ENCODE measurements at places on chromosomes 1 and 21.
A peak's percentile ranks its signal among the peaks of the same experiment; 100 is the strongest.

- no peak for DNase-seq
Measured at GRCh38 chr1:6178751-6179563, 1.2 kb downstream of the CHD5 start.

DNA sequence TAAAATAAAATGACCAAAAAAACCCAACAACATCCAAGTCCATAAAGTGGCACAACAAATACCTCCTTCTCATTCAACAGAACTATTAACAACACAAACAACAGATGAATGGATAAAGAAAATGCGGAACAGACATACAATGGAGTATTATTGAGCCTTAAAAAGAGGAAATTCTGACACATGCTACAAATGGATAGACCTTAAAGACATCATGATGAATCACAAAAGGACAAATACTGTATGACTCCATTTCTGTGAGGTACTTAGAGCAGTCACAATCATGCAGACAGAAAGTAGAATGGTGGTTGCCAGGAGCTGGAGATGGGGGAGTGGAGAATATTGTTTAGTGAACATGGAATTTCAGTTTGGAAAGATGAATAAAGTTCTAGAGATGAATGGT is 42.6 kb downstream of the EYA3 start:
- no peak for DNase-seq

DNA sequence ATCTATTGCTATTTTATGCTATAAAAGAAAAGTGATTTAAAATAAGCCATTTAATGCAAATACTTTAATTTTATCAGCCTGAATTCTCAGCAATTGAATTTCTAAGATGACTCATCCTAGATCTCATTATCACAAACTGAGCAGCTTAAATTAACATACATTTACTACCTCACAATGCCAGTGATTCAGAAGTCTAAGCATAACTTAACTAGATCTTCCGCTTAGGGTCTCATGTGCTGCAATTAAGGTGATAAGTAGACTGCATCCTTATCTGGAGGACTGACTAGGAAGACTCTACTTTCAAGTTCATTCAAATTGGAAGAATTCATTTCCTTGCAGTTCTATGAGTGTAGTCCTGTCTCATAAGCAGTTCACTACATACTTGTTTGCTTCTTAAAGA is 286.6 kb downstream of the COL11A1 start:
- no peak for DNase-seq

DNA sequence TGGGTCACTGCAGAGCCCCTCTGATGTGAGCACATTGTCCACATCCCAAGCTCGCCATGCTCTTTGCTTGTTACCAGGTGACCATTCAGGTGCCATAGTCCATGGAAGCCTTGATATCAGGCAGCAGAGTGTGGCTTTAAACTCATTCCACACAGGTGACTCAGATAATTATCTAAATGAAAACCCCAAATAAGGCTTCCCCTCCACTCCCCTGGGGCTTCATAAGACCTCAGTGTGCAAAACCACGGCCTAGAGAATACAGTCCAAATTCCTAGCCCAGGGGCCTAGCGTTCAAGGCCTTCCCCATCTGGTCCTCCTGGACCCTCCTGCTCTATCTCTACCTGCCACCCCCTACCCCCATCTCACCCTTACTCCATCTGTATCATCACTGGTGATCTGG is 97.1 kb downstream of the ARHGEF10L start:
- no peak for DNase-seq

DNA sequence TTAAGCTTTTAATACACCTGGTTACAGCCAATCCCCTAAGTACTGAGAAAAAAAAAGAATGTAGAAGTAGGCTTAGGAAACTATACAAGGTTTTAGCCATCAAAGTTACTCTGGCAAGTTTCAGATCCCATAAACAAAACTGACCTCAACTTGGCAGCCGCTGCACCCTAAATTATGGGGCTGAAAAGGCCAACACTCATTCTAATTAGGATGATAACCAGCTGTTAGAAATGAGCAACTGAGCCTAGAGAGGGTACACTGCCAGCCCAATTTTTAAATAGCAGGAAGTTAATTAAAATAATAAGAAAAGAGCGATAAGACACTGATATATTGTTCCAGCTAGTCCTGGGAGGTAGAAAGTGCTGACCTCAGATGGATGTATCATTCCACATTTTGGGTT is 105.7 kb upstream of the VAV3 start:
- DNase-seq = no peak

DNA sequence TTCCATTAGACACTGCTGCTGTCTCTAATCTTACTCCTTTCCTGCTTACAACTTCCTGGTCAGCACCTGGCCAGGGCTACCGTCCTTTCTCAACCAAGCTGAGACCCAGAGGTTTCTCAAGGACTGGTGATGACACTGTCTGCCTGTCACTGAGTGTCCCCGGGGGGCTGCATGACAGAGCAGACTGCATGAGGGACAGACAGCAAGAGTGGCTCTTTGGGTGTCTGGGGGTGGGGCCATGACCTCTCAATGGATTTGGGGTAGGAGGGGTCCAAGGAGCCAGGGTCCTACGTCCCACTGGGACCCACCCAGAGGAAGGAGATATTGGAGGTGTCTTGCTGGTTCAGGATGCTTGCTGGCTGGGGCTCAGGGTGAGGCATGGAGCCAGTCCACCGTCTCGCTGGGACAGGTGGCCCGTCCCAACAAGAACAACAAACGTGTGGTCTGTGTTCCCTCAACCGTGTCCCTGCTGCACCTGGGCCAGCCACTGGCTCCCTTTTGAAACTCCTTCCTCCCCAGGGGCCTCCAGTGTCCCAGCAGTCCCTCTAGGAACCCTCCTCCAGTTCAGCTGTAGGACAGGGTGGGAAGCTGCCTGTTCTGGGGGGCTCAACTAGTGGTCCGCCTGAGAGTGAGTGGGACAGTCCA is 344.6 kb upstream of the AJAP1 start:
- DNase-seq = no peak

DNA sequence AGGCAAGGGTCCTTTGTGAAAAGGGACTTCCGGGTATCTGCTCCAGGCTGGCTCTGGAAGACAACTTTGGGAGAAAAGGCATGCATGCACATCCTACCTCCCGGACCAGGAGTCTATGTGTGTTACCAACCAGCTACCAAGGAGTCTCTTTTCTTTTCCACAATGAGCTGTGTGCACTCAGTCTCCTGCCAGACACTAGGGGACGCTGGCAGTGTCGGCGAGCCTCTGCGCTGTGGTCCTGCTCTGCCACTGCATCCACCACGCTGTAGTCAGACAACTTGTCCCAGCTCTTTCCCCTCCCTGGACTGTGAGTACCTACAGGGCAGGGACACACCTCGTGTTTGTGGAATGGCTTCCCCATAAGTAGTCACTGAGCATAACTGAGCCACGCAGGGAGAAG is 5.1 kb upstream of the SSR2 start:
- peak; percentile 44 for DNase-seq

DNA sequence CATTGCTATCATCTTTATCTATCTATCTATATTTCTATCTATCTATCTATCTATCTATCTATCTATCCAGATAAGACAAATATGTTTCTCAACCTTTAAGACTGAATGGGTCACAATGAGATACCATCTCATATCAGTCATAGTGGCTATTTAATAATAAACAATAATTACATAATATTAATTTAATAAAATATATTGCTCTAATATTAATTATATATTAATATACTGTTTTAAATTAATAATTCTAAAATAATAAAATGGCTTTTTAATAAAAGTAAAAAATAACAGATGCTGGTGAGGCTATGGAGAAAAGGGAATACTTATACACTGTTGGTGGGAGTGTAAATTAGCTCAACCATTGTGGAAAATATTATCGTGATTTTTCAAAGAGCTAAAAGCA is 13.0 kb upstream of the PLPPR4 start:
- DNase-seq = no peak
